ENCODE measurements at places on chromosomes 7 and 10.

DNA sequence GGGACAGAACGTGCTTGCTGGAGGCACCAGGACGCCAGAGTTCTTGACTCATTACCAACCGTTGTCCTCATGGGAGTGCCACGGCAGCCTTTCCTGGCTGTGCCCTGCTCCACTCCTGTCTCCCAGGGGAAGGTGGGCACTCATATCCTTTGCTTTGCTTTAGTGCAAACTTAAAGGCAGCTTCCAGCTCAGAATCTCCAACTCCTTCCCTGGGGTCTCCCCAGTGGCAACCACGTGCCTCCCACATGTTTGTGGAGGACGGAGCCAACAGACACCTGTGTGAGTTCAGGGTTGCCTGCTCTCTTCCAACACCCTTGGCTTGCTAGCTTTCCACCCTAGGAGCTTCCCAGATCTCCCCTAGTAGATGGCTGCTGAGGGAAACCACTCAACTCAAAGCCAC lies 52.0 kb upstream of the HMX3 start:
- H3K27me3 ChIP-seq = no peaks in the 10 kb centered on the region
- DNase-seq = no peak
- H3K4me1 ChIP-seq = no peaks in the 10 kb centered on the region
- no peaks in the 10 kb centered on the region for H3K36me3 ChIP-seq
- no peak overlapping the region for H3K4me3 ChIP-seq

- no peak overlapping the region for H3K4me3 ChIP-seq
- H3K27ac ChIP-seq = peak overlapping the region; percentile 60
- DNase-seq = no peak
- no peaks in the 10 kb centered on the region for H3K36me3 ChIP-seq
- peaks cover 7% of the 10 kb centered on the region for H3K4me1 ChIP-seq
- H3K27me3 ChIP-seq = no peaks in the 10 kb centered on the region
Observed at GRCh38 chr10:72567889-72568640, 57.8 kb downstream of the MICU1 start.

GRCh38 chr7:104096683-104097082 lies 107.2 kb upstream of the RELN start:
- H3K4me3 ChIP-seq = no peak overlapping the region
- H3K4me1 ChIP-seq = no peaks in the 10 kb centered on the region
- H3K27ac ChIP-seq = no peak overlapping the region
- H3K36me3 ChIP-seq = no peaks in the 10 kb centered on the region
- no peak for DNase-seq
- no peaks in the 10 kb centered on the region for H3K27me3 ChIP-seq

GRCh38 chr10:107686095-107686494 lies 521.6 kb upstream of the SORCS1 start:
- no peaks in the 10 kb centered on the region for H3K36me3 ChIP-seq
- DNase-seq = peak; percentile 10
- no peaks in the 10 kb centered on the region for H3K27me3 ChIP-seq
- no peak overlapping the region for H3K27ac ChIP-seq

GRCh38 chr10:119768455-119769094 lies 42.7 kb downstream of the INPP5F start:
- H3K27me3 ChIP-seq = no peaks in the 10 kb centered on the region
- peaks cover 5% of the 10 kb centered on the region for H3K4me1 ChIP-seq
- DNase-seq = no peak
- no peak overlapping the region for H3K27ac ChIP-seq
- no peaks in the 10 kb centered on the region for H3K36me3 ChIP-seq
- no peak overlapping the region for H3K4me3 ChIP-seq

DNA sequence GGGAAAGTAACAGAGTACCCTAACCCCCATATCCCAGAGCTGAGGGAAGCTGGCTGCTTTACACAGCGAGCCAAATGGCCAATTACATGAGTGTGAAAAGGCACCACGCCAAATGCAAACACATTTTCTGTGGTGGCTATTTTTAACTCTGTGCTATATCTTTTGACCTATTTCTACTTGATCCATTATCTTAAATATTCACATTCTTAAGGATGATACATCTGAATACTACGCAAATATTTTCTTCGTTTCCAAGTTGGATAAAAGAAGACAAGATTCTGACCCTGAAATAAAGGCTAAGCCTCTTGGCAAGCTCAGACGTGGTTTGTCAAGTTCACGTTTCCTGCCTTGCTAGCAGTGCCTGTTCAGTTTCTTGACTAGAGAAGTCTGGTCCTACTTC lies 146.7 kb upstream of the TMEM196 start:
- H3K27ac ChIP-seq = no peak overlapping the region
- peak; percentile 45 for DNase-seq
- H3K36me3 ChIP-seq = no peaks in the 10 kb centered on the region
- H3K4me1 ChIP-seq = peaks cover 8% of the 10 kb centered on the region
